ENCODE measurements at places on chromosomes 11 and 22. TPM values are rescaled to one million over a fixed set of nuclear protein-coding genes. Genes with fewer than 3 reads are reported as not detected.

DNA sequence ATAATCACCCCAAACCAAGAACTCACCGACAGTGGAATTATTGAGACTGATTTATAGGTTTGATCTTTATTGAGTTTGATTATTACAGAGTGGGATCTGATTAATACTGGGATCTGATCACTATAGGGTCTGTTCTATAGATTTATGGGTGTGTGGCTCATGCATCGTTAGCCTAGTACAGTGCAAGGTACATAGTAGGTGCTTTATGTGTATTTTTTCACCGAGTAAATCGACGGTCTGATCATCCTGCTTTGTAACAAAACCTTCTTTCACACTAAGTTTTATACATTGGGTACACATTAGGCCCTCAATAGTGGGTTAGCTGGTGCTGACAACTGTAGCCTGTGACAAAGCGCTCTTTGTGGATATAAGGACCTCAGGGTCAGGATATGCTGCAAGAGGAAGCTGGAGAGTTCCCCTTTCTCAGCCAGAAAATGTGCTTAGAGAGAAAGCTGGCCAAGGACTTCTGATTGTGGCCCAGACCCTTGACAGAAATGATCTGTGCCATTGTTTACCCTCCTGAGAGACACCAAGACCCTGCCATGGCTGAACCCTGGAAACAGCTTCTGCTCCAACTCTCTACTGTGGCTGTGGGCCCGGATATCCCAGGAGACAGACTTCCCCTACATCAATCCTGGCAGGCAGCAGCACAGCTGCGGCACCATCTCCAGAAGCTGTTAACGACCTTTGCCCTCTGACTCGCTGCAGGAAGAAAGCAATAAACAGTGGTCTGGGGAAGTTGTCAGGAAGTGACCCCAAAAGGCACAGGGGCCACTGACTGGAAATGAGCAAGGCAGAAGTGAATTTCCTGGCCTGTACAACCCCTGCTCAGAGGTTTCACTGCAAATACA is 16.1 kb upstream of the TPP1 start:
- no peaks in the 10 kb centered on the region for H3K4me1 ChIP-seq
- H3K27me3 ChIP-seq = peaks cover 18% of the 10 kb centered on the region
- H3K36me3 ChIP-seq = no peaks in the 10 kb centered on the region
- H3K27ac ChIP-seq = no peak overlapping the region
- H3K4me3 ChIP-seq = no peak overlapping the region

Gene PIWIL4
- 0.37 TPM for polyA plus RNA-seq

GRCh38 chr11:133619973-133620372 is 87.7 kb upstream of the OPCML start:
- no peak overlapping the region for H3K4me3 ChIP-seq
- H3K36me3 ChIP-seq = no peaks in the 10 kb centered on the region
- H3K27ac ChIP-seq = no peak overlapping the region
- no peak for DNase-seq

GRCh38 chr11:69076129-69076791 is 27.5 kb downstream of the TPCN2 start:
- H3K4me3 ChIP-seq = no peak overlapping the region
- no peaks in the 10 kb centered on the region for H3K36me3 ChIP-seq
- no peaks in the 10 kb centered on the region for H3K27me3 ChIP-seq
- H3K27ac ChIP-seq = no peak overlapping the region
- no peak for DNase-seq
- peaks cover 14% of the 10 kb centered on the region for H3K4me1 ChIP-seq

DNA sequence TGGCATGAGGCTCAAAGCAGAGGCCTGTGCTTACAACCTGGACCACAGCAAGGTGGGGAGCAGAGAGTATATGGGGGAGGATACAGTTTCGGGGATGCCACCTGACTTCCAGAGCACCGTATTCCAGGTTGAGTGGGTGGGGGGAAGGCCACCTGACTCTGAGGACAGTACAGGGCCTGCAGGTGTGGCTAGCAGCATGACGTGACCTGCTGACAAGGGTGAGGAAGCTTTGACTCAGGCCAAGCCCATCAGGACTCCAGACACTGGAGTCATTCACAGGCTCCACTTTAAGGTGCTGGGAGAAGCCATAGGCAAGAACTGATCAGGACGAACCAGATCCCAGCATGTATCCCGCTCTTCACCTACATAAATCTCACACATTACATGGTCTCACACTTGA is 34.6 kb upstream of the CRTAM start:
- peaks cover 46% of the 10 kb centered on the region for H3K4me1 ChIP-seq
- peak overlapping the region; percentile 11 for H3K4me3 ChIP-seq
- peak; percentile 88 for DNase-seq
- H3K36me3 ChIP-seq = peaks cover 5% of the 10 kb centered on the region
- H3K27ac ChIP-seq = peak overlapping the region; percentile 99

- no peak overlapping the region for H3K27ac ChIP-seq
- no peaks in the 10 kb centered on the region for H3K4me1 ChIP-seq
- H3K36me3 ChIP-seq = no peaks in the 10 kb centered on the region
- no peak for DNase-seq
- H3K27me3 ChIP-seq = no peaks in the 10 kb centered on the region
These were observed 51.7 kb upstream of the PRODH start for GRCh38 chr22:18987765-18988164.

Gene SLC22A6
- polyA plus RNA-seq = not detected
